NCI-H748 treated with DMSO at 0.1 percent for 48 hours (cell line): ENCODE measurements at places on chromosomes 6 and 20.

GRCh38 chr6:37105148-37106050 lies 64.6 kb upstream of the PIM1 start:
- DNase-seq, result no peak

DNA sequence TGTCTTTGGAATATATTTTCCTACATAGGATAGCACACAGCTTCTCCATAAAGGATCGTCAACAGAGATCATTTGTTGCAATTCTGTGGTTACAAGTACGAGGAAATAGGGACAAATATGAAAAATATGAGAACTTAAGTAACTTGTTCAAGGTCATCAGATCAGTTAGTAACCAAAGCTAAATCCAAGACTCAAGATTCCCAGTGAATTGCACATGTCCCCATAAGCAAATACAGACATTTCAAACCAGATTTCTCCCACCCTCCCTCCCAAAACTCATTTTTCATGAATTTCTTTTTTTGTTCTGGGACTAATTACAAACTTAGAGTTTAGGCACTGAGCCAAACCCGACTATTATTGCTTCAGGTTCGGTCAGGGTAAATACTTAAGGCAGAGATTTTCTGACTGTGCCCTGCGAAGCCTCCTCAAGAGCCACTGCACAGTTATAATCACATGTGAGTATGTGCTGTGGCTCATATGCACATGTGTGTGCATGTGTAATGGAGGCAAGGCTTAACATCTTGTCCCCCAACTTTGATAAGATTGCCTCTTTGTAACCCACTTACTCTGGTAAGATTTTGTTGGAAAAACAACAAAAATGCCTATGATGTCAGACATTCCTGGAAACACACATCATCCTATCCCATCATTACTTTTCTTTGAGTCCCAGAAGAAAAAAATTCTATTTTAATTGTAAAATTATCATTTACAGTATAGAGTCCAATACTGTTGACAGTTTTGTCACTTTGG lies 216.2 kb downstream of the CD83 start:
- DNase-seq, result no peak

DNA sequence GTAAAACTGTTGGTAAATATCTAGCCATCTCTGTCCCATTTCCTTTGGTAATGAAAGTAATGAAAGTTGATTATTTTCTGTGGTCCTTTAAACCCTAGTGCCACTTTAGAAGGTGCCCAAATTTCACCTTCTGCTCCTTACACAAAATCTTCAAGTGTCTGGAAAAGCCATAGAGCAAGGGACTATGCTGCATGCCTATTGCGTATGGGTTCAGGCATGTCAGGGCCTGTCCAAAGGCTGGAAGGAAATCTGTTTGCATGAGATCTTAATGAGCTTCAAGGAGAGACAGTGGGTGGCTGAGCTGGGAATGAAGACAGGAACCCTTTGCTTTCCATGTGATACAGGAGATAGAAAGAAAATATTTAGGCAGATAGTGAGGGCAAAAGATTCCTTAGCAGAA lies 66.6 kb upstream of the CCN6 start:
- DNase-seq, result no peak

- no peak for DNase-seq
Measured at GRCh38 chr6:3269281-3269975, 10.7 kb downstream of the PSMG4 start.

DNA sequence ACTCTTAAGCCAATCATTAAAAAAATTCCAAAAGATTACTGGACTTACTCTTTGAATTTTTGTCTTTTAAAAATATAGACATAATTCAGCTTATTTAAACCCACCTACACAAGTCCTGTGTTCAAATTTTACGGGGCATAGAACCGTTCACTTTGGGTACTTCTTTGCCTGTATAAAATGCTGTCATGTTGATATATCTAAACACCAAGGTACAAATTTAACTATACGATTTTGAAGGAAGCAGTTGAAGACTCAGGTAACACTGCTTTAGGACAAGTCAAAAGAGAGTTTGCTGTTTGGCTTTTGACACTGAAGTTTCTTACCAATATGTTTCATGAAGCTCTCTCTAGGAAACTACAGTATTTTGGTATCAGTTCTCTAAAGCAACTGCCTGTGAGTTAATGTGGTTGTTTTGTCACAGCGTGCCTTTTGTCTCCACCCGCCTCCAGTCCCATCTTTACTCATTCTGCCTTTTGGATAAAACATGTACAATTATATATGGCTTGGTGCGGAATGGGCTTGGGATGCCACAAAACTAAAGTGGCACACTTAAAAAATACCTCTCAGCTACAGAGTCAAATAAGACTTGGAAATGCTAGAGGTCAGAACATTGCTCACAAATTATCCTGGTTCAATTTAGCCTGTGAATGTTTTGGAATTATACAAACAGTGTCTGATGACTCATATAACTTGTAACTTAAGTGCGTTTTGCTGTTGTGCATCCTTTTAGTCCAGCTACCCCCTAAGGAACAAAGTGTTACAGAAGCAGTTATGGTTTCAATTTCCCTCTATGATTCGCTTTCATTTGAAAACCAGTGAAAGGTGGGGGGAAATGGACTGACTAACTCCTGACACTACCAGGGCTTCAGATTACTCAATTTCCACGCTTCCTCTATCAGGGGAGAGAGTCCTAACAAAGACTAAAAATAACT lies 38.7 kb downstream of the RGS17 start:
- DNase-seq, result peak; percentile 15

DNA sequence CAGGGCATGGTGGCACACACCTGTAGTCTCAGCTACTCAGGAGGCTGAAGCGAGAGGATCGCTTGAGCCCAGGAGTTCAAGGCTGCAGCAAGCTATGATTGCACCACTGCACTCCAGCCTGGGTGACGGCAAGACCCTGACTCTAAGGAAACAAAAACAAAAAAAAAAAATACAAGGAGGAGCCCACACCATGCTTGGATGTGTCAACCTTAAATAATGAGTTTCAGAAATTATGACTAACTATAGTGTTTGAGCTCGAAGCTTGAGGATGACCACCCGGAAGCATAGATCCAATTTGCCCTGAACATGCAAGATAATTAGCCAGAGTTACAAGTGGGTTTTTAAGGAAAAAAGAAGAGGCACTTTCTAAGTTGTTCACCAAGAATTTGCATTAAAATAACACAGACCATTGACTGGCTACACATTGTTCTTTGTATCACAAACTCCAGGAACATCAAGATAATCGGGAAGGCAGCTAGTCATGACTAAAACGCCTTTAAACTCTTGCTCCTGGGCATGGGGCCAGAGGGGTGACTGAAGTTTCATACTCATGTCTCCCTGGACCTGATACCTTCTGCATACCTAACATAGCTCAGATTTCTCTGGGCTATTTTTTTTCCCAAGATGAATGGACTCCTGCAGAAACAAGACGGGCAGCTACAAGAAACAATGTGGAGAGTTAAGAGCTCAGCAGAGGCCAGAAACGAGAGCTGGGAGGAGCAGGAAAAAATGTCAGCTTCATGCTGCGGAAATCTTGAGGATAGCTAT lies 289.6 kb downstream of the PREX1 start:
- DNase-seq, result no peak

DNA sequence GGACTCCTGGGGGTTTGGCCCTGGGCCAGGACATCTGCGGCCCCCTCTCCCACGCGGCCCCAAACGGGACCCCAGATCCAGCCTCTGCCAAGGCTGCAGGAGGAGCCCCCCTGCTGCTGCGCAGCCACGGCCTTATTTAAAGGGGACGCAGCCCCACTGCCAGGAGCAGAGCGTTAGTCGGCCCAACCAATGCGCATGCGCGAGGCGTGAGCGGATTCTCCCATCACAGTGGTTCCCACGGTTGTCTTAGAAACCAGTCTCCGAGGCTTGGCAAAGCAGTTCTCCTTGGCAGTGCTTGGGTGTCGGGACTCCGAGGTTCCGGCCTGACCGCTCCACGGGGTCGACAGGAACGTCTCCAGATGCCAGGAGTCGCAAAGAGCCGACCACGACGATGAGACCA lies 288.3 kb upstream of the ZNF337 start:
- no peak for DNase-seq

GRCh38 chr6:155188707-155189496 lies 74.9 kb upstream of the CLDN20 start:
- no peak for DNase-seq

DNA sequence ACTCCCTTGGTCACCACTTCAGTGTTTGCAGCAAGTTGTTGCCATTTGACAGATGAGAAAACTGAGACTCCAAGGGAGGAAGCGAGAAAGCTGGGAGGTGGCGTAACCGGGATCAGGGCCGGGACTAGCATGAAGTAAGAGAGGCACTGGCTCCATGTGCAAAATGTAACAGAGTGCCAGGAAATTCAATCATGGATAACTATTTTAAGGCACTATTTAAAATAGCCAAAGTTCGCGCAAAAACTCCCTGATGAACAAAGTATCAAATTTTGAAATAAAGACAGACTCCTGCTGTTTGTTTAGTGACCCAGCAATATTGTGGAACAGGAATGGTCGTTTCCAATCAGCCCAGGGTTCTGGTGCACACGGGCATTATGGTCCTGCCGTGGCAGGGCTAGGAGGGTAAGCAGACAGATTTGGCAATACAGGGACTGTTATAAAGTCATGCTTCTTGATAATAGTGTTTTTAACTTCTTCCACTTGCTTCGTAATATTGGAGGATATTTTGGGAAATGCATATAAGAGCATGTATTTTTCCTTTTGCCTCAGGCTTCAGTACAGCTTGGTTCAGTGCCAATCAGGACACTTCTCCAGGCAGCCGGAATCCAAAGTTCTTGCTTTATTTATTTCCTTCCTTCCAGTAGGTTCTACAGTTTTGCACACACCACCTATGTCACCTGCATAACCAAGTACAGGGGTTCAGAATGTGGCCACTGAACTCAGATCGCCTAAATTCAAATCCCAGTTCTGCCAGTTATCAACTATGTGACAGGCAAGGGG lies 141.6 kb downstream of the EYA2 start:
- DNase-seq, result no peak

- DNase-seq, result no peak
Measured at GRCh38 chr6:97405818-97406409, 122.9 kb upstream of the MMS22L start.

GRCh38 chr6:69729870-69730449 lies 66.8 kb downstream of the LMBRD1 start:
- DNase-seq, result peak; percentile 42

DNA sequence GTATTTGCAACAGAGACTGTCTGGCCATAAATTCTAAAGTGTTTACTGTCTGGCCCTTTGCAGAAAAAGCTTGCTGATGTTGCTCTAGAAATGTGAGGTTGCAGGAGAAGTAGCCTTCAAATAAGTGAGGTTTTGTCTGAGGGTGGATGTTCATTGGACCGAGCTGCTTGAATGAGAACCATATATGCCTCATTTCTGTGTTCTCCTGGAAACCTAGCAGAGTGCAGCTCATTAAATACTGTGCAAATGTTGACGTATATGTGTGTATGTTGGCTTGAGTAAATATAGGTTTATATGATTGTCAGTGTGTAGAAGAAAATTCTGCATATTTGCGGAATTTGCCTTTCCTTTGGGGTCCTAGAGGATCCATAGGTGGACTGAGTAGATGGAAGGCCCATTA lies 39.0 kb downstream of the CHMP4B start:
- no peak for DNase-seq

GRCh38 chr20:36070451-36070850 lies 84.1 kb upstream of the EPB41L1 start:
- DNase-seq, result no peak

- no peak for DNase-seq
Measured at GRCh38 chr6:37635319-37635718, 62.4 kb downstream of the MDGA1 start.

DNA sequence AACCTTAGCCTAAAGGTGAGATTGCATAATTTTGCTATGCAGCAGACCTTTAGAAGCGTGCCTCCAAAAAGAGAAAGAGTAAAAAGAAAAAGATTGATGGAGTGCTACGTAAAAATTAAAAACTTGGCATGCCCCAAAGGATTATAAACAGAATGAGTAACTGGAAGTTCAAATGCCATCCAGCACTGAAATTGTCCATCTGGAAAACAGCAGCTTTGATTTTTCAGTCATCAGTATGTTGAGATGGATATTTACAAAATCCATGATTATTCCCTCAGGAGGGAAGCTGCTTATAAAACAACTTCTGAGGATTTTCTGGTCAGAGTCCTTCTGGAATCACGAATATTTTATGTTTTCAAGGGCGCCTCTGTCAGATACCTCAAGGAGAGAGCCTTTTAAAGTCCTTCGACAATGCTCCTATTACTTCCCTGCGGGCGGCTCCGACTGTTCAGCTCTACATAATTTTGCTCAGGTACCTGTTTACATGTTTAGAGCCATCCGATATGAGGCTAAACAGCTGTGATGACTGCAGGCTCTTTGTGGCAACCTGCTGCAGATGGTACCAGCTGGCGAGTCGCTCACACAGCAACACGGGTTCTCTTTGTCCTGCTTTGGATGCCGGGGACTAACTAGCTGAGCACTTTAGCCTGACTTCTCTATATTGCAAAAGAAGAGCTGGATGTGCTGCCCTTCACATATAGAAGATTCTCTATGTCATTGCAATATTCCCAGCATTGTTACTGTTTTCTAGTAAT lies 83.3 kb downstream of the RCAN2 start:
- no peak for DNase-seq

DNA sequence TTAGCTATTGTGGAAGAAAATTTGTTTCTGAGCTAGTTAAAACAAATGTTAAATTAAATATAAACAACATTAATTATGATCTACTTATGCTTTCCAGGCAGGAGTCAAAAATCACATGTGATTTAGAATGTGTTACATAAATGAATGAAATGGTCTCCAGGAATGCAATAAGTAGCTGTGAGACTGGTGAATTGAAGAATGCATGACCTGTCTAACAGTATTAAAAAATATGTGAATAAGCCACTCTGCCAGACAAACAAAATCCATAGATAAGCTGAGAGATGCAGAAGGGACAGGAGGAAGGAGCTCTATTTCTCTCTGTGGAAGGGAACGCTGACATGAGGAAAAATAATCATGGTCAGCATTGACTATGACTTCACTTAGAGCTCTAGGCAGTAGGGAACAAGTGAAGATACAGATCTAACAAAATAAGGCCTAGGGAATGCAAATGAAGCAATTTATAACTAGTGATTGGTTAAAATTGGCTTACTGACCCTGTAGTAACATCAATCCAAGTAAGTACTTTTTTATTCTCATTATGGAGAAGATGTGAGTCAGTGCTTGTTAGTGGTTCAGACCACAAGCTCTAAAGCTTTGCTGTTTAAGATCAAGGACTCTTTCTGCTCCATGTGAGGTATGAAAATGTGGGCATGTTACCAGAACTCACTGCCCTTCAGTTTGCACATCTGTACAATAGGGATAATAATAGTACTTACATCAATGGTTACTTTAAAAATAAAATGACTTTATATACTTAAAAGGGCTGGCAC lies 432.6 kb downstream of the MMUT start:
- no peak for DNase-seq

- DNase-seq, result no peak
Measured at GRCh38 chr6:154754152-154754551, 20.9 kb downstream of the SCAF8 start.

GRCh38 chr6:65787787-65788186 lies 80.8 kb upstream of the EYS start:
- no peak for DNase-seq

DNA sequence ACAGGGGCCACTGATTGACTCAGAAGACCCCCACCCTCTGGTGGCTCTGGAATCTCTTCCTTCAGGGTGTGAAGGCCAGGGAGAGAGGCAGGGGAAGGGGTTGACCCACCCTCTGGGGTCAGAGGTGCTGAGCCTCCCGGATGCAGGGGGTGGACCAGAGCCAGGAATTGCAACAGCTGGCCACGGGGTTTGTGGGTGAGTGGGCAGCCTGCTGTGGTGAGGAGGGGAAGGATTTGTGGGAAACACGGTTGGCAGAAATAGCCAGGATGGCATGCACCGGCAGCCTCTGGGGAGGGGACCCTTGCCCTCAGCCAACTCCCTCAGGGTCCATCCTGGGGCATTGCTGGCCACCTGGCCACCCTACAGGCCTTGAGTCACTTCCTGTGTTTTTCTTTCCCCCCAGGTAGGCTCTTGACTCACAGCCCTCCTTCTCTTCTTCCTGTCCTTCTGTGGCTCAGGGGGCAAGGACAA lies 92.8 kb downstream of the MRPL14 start:
- DNase-seq, result no peak
